Glomerular endothelial cell (primary cell): ENCODE measurements at places on chromosomes 6 and 20. TPM values are rescaled to one million over a fixed set of nuclear protein-coding genes. Genes with fewer than 3 reads are reported as not detected.
A peak's percentile ranks its signal among the peaks of the same experiment; 100 is the strongest.

- DNase-seq: no peak
Measured at GRCh38 chr6:31680226-31681134, at the start of gene LY6G5C. Gene LY6G5C, minus strand, starts transcription at chr6:31681067. Its CDS starts 694 bp downstream, at chr6:31680373.

DNA sequence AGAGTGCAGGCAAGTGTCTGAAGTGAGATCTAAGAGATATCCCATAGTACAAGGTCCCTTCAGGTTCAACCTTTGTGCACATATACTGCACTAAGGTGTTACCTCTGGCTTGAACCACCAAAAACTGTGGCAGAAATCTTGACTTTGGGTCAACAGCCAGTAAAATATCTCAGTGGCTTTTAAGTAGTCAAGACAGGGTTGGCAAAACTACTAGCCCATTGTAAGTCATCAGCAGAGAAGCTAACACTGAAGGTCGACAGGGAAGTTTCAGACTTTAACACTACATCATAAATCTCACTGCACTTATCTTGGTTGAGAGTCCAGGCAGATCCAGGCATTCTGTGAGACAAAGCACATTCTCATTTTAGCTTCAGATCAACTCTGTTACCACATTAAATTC lies 1684.7 kb downstream of the HACE1 start:
- DNase-seq: no peak

- DNase-seq: no peak
Measured at GRCh38 chr20:13205848-13206434, 15.1 kb upstream of the ISM1 start.

GRCh38 chr6:11972806-11973205 lies 39.3 kb upstream of the HIVEP1 start:
- no peak for DNase-seq

GRCh38 chr6:150030611-150031010 lies 5.3 kb upstream of the RAET1L start:
- DNase-seq: no peak

RALGAPB gene
- 39.3 and 47.2 TPM in 2 replicates for total RNA-seq

- peak; percentile 86 for DNase-seq
Measured at GRCh38 chr20:62704341-62704948, 4.2 kb upstream of the NTSR1 start.

FILIP1 gene
- total RNA-seq: 21.7 and 54.4 TPM in 2 replicates

GRCh38 chr6:124110514-124110913 lies 306.8 kb downstream of the NKAIN2 start:
- no peak for DNase-seq

GRCh38 chr6:73309785-73310502 lies 44.1 kb downstream of the DPPA5 start:
- no peak for DNase-seq

DNA sequence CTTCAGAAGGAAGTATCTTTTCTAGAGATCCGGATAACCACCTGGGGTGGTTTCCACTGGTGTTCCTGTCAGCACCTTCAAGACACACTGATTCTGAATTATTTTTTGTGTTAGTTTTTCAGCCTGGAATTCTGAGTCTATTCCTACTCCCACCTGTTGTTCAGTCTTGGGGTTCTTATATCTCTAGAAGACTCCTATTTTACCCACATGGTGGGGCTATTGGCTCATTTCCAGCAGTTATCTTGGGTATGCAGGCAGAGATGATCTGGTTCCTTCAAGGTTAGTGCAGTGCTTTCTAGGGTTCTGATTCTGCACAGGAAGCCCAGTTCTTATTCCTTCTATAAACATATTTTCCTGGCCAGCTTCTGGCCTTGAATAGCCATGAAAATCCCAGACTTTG lies 175.6 kb upstream of the PDE7B start:
- DNase-seq: peak; percentile 37

GRCh38 chr20:23305098-23305497 lies 45.5 kb upstream of the NXT1 start:
- DNase-seq: no peak

- DNase-seq: no peak
Measured at GRCh38 chr6:104418125-104418524, 441.6 kb downstream of the HACE1 start.

DNA sequence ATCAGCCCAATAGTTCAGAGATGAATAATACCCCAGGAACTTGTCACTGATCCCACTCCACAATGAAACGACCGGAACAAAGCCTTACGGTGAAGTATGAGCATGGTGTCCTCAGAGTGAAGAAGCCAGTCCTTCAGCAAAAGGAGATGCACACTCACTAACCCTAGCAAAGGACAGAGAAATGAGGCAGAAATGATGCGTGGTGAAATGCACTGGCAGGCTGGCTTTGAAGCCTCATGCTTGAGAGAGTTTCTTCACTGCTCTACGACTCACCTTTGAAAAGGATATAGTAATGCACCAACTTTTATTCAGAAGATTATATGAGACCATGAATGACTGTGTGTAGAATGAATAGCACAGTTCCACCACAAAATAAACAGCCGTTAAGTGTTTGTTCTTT lies 74.8 kb downstream of the PHACTR1 start:
- no peak for DNase-seq

GRCh38 chr6:4814987-4815386 lies 38.8 kb downstream of the CDYL start:
- no peak for DNase-seq

- DNase-seq: no peak
Measured at GRCh38 chr20:62190639-62191411, 8.0 kb downstream of the MTG2 start.

DNA sequence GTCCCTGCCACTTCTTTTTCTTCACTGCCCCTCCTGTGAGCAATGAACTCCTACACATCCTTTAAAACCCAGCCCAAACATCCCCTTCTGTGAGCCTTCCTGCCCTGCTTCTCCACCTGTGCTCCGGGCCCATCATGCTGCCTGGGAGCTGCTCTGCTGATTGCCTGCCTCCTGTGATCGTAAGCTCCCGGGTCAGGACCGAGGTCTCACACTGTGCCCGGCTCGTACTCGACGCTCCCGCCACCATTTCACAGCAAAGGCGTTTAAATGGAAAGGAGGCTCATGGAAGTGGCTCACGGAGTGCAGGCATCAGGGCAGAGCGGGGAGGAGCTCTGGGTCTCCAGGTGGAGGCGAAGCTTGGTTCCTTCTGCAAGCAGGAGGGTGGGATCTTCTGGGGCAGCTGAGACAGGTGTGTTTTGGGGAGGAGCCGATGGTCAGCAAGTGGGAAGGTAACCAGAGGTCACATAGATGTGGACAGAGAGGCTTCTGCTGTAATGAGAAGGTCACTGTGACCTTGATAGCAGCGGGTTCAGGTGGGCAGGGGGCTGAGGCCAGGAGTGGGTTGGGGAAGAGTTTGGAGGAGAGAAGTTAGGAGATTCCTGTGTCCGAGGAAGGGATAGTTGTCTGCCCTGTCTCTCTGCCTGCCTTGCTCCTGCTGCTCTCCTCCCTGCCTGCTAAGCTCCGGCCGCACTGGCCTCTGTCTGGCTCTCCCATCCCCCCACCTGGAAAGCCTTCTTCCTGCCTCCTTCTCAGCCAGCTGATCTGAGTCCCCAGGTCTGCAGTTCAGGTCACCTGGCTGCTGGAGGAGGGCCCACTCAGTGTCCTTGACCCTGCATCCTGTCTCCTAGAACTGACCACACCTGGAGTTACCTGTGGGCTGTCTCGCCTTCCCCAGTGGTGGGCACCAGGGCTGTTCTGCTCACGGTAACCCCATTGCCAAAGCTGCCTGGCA lies 52.7 kb upstream of the FRMD1 start:
- no peak for DNase-seq

- DNase-seq: no peak
Measured at GRCh38 chr6:7954477-7955200, 44.1 kb upstream of the TXNDC5 start.

DNA sequence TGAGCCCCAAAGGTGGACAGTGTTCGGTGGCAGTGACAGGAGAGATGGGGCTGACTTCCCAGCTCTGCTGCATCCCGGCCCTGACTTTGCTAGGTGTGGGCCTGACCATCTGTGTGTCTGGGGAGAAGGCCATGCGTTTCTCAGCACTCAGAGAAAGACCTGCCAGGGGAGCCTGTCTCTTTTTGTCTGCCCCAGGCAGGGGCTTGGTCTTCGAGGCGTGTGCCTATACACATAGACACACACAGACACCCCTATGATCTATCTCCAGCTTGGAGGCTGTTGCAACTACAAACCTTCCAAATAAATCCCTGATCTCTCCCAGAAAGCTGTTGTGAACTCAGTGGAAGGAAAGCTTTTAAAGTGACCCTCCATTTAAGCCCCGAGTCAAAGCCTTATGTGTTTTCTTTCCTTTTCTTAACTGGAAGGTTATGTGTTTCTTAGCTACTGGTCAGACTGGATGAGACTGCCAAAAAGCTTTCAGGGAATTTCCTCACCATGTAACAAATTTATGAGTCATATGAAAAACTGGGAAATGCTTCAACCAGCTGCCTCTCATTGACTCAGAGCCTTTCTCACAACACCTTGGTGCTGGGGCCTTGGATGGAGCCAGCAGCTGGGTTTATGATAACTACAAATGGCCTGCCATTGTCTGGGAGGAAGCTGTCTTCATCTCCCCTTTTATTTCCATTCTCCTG lies 102.6 kb downstream of the CDC5L start:
- DNase-seq: peak; percentile 93

GRCh38 chr6:73983367-73983766 lies 287.4 kb downstream of the CD109 start:
- no peak for DNase-seq

B3GALT4 gene
- 4.5 and 6.8 TPM in 2 replicates for total RNA-seq

C20orf204 gene
- 1.2 and 6.8 TPM in 2 replicates for total RNA-seq

OPRL1 gene
- 2.7 and 4.5 TPM in 2 replicates for total RNA-seq

GRCh38 chr6:160393891-160394653 lies 45.9 kb downstream of the SLC22A3 start:
- DNase-seq: no peak

- DNase-seq: no peak
Measured at GRCh38 chr6:125512621-125513020, 210.9 kb upstream of the HDDC2 start.

DNA sequence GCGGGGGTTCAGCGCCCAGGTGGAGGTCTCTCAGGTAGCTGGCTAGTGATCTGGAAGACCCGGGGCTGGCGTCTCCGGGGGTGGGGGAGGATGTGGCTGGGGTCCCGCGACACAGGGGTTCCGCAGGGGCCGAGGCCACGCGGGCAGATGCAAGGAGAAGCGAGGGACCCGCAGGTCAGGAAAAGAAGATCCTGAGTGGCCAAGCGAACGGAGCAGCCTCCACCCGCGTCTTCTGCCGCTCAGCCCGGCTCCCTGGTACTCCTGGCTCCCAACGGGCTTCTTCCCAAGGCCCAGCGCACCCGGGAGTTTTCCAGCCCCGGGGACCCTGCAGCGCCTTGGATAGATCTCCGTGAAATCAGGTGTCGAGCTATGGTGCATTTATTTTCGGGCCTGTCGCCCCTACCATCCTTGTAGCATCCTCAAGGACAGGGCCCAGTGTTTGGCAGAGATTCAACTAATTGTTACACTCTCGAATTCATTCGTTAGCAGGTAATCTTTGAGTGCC lies 682 bp upstream of the CHD6 start:
- DNase-seq: no peak

DNA sequence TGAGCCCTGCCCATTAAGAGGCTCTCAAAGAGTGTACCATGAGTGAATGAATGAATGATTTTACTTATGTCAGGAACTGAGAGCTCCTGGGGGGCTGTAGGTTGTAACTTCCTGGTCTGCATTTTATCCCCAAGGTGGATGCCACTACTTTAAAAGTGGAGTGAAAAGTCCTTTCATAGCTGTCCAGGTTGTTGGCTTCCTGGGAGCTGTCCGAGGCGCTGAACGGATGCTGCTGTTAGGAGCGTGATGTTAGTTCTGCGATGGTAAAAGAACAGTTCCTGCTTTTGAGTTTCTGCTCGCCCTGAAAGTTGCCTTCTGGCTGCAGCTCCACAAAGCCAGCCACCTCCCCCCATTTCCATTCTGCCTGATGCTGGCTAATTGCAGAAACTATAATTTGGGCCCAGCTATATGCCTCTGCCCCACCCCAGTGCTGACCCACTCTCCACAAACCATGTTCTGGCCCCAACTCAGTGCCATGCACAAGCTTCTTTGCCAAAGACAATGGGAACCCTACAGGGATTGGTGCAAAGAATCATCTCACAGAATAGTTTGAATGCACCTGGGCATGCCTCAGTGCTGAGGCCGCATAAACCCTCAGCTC lies 330.9 kb upstream of the CDH4 start:
- no peak for DNase-seq

DNA sequence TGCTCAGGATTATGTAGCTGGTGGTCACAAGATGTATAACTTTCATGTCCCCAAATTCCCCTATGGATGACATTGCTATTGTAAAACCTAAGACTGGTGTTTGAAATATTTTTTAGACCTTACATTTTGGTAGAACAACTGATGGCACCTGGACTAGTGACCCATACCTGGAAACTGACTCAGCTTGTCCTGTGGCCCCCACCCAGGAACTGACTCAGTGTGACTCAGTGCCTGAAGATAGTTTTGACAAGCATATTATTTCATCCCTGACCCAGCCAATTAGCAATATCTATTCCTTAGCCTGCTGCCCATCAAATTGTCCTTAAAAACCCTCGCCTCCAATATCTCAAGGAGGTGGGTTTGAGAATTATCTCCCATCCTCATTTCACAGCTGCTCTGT lies 90.9 kb upstream of the GRIK2 start:
- DNase-seq: no peak

GRCh38 chr20:51357543-51357942 lies 185.0 kb downstream of the NFATC2 start:
- DNase-seq: no peak

DNA sequence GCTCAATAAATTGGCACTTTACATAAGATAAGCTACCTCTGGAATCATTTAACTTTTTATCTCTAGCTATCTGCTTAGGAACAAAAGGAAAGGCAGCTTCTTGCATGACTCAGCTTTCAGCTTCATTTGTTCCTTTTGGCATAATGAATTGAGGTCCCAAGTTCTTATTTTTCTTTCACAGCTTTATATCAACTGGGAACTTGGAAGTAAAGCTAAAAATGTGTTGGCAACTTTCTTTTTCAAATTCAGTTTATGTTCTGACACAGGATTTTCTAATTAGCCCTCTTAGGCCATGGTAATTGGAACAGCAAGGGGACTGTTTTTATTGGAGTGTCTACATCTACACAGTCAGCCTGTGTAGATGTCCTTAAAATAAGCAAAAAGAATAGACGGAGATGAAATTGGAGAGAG lies 55.2 kb upstream of the MRAP2 start:
- no peak for DNase-seq

DNA sequence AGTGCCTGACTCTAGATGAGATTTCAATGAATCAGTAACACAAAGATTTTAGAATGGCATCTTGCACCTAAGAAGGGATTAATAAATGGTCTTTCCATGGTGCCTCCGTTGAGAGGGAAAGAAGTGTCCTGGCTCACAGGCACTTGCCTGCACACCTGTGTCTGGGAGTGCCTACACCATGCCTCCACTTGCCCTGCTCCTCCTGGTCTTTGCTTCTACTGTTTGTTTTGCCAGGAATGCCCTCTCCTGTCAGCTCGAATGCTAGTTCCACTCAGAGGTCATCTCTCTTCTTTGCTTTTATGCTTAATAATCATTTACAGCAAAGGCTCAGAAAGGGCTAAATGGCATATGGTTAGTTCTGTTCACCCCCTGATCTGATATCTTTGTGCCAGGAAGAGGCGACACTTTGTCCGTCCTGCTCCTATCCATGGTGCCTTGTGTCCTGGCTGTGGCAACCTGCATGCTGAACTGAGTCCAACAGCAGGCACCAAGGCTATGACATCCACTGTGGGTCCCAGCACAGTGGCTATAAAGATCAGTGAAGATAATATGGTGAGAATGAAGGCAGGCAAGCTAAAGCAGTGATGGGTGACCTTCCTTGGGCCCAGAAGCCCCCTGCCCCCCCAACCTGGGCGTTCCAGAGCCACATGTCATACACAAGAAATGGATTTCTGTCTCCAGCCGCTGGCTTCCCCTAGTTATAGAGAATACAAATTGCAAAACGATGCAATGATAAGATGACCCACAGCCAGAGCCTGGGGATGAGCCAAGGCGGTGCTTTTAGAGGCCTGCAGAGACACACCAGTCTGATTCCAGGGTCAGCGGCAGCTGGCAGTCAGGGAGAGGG lies 1.4 kb downstream of the C6orf132 start:
- DNase-seq: no peak
